ENCODE measurements at places on chromosomes 4 and X.

- peak; percentile 42 for DNase-seq
Measured at GRCh38 chr4:98657531-98658286, 702 bp downstream of the TSPAN5 start.

GRCh38 chr4:73821325-73821724, 15.2 kb upstream of the CXCL6 start:
- DNase-seq: no peak

GRCh38 chrX:22603060-22603459, 330.3 kb downstream of the CBLL2 start:
- no peak for DNase-seq

- no peak for DNase-seq
Measured at GRCh38 chr4:109432696-109433095, 919 bp upstream of the SEC24B start.

GRCh38 chrX:134542485-134542884, 82.5 kb downstream of the HPRT1 start:
- no peak for DNase-seq

DNA sequence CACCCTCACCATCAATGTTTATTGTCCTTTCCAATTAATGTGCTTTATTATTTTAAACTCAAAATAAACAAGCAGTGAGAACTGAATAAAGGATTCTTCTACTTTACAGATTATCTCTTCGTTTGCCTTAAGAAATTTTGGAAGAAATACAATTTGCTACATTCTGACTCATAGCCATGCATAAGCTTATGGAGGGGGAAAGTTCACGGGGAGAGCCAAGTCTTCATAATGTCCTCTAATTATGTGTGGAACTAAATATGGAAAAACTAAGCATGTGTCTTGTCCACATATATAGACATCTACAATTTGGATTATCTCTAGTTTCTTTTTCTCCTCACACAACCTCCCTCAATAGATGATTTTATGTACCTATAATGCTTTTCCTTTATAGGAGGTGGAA, 17.5 kb downstream of the CXCL13 start:
- no peak for DNase-seq

DNA sequence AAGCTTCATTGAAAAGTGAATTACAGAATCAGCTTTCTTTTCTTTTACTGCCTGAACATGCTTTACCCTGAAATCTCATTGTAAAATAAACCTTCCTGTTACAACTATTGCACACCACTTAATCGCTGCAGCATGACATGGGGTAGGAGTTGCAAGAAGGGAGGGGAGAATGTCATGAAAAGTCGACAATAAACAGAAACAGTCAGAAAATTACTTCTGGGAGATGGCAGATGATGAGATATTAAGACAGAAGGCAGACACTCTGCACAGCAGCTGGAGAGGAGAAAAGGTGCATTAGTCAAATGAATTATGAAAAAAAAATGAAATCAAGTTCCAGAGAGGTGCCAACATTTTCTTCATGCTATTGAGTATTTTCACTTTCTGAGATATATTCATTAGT, 287.7 kb downstream of the PCDH7 start:
- DNase-seq: no peak

DNA sequence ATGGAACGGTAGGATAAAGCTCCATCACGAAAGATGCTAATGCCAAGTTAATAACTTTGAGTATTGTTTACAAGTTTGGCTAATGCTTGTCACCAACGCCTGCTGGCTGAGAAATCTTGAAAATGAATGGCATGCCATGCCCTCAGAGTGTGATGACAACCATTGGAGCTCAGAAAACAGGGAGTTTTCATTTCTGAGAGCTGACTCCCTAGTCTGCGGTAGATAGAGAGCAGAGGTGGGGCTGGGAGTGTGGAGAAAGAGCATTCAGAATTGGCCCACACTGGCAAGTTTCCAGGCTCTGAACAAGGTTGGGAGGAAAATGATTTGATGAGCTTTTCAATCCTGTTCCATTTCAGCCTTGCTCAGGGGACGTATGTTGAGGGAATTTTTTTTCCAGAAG, 183.9 kb downstream of the CPEB2 start:
- no peak for DNase-seq

- no peak for DNase-seq
Measured at GRCh38 chr4:97525236-97525635, 618.0 kb downstream of the STPG2 start.

DNA sequence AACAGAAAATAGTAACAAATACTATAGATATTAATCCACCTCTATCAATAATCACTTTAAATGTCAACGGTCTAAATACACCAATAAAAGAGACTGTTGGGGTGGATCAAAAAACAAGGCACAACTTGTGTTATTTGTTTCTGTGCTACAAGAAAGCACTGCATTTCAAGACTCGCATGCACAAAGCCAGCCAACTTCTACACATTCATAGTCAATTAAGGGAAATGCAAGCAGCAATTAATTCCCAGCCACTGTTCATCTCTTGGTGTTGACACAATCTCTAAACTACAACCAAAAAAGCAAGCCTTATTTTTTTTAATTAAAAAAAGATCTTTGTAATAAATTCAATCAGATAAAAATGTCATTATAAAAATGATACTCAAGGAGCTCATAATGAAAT, 67.6 kb downstream of the JAKMIP1 start:
- DNase-seq: no peak

GRCh38 chrX:148500423-148501385, at the start of gene AFF2:
AFF2 (plus strand) TSS chrX:148500617; CDS start chrX:148501098, 481 bp downstream.
- peak; percentile 46 for DNase-seq

DNA sequence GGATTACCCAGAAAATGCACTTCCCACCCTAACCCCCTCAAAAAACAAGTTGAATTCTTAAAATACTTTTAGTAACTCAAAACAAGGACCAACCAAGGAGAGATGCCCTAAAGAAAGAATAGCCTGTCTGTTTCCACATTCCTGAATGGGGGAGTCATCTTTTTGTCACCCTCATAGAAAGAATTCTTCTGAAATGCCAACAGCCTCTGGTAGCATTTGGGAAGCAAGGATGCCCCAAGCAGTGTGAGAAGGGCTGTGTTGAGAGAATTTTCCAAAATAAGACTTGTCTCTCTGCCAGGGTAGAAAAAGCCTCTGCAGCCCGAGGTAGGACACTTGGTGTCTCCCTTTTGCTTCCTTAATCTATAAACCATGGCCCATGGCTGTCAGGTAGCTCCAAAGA, 173.1 kb upstream of the VCX3A start:
- DNase-seq: no peak

GRCh38 chrX:25052798-25053534, 37.2 kb upstream of the ARX start:
- no peak for DNase-seq

DNA sequence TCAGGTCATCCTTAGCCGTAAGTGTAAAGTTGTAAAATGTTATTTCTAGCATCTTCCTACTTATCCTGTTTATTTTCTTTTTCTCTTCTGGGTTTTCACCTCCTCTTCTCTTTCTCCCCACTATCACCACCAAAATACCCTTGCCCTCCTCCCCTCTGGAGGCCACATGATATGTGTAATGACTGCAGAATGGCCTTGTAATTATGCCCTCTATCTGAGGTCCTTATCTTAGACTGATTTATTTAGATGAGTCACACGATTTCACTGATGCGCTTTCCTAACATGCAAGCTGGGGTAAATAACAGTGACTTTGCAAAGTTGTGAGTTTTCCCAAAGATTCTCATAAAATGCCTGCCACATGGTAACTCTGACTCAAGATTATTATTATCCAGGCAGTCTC, 231.8 kb upstream of the GPRIN3 start:
- no peak for DNase-seq

DNA sequence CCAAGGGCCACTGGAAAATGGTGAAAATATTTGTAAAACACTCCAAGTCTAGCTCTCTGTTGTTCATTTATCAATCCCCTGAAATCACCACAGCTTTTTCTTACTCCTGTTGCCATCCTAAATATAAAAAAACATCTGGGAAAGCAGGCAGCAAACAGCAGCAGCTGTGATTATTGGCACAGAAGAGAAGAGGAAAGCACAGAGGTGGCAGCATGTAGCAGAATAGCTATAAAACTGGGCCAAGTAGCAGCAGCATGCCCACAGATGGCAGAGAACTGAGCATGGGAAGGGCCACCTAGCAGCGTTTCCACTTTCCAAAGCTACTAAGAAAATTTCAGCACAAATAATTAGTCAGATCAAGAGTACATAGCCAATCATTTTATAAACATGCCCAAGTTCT, 307.2 kb downstream of the SLC7A11 start:
- DNase-seq: no peak

- DNase-seq: no peak
Measured at GRCh38 chr4:41256131-41256739, 493 bp upstream of the UCHL1 start.

DNA sequence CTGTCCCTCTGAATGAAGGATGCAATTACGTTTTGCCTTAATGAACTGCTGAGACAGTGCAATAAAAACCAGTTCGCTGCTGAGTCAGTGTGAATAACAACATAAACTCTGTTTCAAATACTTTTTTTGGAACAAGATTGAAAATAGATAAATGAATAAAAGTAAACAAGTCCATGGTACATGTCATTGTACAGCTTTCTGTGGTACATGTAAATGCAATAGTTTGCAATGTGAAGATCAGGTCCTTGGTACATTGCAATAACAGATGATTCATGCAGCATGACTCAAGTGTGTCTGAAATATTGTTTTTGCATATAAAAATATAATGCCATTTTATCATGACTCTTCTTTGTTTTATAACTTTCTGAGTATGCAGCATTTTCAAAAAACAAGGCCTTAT, 193.4 kb upstream of the PACRGL start:
- no peak for DNase-seq

DNA sequence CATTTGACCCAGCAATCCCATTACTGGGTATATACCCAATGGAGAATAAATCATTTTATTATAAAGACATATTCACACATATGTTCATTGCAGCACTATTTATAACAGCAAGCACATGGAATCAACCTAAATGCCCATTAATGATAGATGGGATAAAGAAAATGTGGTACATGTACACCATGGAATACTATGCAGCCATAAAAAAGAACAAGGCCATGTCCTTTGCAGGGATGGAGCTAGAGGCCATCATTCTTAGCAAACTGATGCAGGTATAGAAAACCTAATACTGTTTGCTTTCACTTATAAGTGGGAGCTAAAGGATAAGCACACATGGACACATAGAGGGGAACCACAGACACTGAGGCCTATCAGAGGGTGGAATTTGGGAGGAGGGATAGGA, 22.6 kb downstream of the RASSF6 start:
- no peak for DNase-seq

GRCh38 chrX:3393581-3394111, 47.2 kb upstream of the MXRA5 start:
- no peak for DNase-seq

- no peak for DNase-seq
Measured at GRCh38 chr4:39543034-39543433, 15.8 kb upstream of the UGDH start.

- DNase-seq: no peak
Measured at GRCh38 chr4:102757681-102758080, 3.1 kb downstream of the MANBA start.

GRCh38 chr4:7818399-7818911, 121.2 kb downstream of the AFAP1 start:
- no peak for DNase-seq

DNA sequence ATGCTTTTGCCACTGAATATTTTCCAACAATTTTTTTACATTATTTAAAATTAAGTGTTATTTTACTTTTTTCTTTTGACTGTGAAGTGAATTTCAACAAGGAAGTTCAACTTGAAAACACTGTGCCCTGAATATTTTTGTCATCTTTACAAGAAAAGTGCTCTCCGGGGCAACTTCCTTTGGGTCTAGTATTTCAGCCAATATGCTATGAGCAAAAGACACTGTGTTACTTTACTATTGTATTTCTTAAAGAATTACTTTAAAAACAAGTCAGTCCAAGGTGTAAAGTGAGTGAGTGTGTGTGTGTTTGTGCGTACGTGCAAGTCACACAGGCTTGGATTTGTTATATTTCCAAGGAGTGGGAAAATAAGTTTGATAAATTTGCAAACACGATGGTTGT, 7.6 kb upstream of the USP53 start:
- DNase-seq: no peak

GRCh38 chr4:8079031-8079885, 79.4 kb downstream of the ABLIM2 start:
- DNase-seq: no peak

DNA sequence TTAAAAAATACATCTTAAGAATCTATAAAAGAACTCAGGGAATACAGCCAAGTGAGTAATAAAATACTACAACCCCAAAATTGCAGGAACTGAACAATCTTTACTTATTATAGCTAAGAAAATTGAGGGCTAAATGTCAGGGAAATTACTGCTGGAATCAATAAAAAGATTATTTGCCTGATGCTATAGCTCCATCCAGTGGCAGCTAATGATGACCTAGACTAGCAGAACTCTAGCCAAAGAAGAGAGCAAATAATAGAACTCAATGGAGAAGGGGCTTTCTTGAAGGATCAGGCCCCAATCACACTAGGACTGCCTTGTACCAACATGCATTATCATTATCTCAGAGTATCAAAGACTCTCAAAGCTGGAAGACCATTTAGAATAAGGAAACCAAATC, 85.0 kb upstream of the FAM241A start:
- no peak for DNase-seq

DNA sequence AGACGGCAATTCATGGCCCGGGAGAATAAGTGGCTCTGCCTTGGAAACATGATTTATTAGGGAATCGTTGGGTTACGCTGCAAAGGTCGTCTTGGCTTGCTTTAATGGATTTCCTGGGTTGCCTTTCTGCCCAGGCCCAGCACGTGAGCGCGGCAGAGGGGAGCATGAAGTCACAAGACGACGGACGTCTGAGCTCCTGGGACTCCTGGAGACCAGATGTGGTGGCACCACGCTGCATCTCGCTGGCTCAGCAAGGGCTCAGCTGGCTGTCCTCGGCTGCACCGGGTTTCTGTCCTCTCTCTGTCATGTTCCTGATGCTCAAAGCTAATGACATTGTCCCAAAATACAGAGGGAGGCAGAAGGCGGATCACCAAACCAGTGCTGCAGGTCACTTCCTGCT, 61.2 kb downstream of the C4orf50 start:
- DNase-seq: no peak

DNA sequence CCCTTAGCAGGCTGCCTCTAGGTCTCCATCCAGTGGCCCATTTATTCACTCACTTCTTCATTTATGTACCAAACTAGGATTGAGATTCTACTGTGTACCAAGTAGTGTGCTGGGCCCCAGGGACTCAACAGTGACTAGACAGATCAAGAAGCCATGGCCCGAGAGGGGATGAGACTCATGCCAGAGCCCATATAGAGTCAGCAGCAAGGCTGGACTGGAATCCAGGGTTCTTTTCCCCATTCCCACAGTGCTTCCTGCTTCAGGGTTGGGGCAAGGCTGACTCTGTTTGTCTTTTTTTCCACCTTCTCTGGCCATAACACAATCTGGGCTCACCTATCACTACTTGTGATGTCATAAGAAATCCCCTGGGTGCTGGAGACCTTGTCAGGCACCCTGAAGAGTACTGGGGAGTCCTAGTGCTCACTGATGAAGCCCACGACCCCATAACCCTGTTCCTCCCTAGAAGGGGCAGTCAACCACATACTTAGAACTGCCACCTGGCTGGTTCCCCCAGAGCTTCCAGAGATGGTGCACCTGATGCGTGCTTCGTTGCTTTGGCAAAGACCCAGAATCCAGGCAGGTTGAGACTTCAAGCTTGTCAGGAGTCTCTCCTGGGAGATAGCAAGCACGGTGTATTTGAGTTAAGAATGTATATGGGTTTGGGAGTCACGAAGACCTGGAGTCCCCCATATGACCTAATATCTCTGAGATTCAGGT, 6.2 kb downstream of the RTL5 start:
- no peak for DNase-seq

All from stimulated activated CD4-positive, alpha-beta T cell treated with anti-CD3 and anti-CD28 coated beads, Interleukin-4, amount 100 ng/mL, for 24 hours (primary cell).